ENCODE measurements at places on chromosomes 5 and 9.

GRCh38 chr9:137247916-137248175 is 3.2 kb upstream of the STPG3 start:
- DNase-seq = no peak

GRCh38 chr5:102270036-102270435 is 26.0 kb downstream of the SLCO4C1 start:
- no peak for DNase-seq

- peak; percentile 48 for DNase-seq
Observed at GRCh38 chr9:105245029-105245890, 809 bp downstream of the SLC44A1 start.

DNA sequence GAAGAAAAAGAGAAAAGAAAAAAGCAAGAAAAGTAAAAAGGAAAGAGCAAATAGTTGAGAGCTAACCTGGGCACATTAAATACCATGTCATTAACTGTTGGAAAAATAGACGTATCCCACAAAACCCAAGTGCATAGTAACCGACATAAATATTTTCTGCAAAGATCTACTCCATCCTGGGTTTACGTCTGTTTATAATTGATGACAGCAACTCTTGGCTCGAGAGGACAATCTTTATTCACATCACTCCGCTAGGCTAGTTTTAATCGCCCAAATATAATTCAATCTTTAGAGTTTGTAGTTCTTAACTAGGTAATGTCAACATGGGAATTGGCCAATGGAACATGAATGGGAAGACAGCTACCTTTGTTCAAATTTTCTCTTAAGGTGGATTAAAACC is 321.7 kb upstream of the TNC start:
- no peak for DNase-seq

GRCh38 chr9:111482694-111483438 is 1.3 kb downstream of the ECPAS start:
- peak; percentile 62 for DNase-seq

DNA sequence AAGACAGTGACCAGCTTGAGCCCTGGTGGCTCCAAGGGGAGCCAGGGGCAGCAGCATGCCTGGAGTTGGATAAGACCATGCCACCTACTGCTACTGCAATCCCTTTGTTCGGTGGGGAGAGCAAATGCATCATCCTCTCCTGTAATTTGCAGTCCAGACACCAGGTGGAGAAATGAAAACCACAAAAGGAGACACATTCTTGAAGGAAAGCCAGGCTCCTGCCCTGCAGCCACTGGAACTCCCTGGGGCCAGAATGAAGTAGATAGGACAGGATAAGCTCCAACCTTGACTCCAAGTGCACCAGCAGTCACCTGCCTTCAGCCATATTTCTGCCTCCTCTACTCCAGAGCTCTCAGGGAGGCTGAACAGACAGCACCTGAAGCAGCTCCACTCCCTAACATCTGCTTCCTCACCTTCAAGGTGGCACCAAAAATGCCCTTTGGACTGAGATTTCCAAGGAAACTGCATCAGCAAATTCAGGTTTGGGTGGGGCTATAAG is 65.1 kb upstream of the IQGAP2 start:
- DNase-seq = peak; percentile 61

- no peak for DNase-seq
Observed at GRCh38 chr9:38526591-38526990, 93.8 kb downstream of the ANKRD18A start.

DNA sequence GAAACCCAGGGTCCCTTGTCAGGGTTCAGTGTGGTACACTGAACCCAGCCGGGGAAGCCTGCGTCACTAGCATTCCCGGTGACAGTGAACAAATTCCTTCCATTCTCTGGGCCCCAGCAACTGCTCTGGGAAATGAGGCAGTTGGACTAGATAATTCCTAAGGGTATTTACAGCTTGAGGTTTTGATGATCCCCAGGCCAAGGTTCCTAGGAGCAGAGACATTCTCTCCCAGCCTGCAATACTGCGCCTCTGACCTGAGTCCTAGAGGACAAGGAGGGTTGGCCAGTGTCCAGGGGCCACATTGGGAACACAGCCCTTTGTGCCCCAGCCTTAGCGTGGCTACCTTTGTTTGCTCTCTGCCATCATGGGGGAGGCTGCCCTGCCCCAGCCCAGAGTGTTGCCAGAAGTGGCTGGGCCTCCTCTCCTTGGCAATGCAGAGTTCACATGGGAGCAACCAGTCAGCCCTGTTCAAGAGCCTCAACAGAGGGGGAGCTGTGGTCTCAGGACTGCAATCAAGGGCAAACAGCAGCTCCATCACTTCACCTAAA is 178.2 kb downstream of the SEC61B start:
- DNase-seq = no peak

GRCh38 chr5:169350016-169350415 is 49.1 kb upstream of the SLIT3 start:
- DNase-seq = no peak

DNA sequence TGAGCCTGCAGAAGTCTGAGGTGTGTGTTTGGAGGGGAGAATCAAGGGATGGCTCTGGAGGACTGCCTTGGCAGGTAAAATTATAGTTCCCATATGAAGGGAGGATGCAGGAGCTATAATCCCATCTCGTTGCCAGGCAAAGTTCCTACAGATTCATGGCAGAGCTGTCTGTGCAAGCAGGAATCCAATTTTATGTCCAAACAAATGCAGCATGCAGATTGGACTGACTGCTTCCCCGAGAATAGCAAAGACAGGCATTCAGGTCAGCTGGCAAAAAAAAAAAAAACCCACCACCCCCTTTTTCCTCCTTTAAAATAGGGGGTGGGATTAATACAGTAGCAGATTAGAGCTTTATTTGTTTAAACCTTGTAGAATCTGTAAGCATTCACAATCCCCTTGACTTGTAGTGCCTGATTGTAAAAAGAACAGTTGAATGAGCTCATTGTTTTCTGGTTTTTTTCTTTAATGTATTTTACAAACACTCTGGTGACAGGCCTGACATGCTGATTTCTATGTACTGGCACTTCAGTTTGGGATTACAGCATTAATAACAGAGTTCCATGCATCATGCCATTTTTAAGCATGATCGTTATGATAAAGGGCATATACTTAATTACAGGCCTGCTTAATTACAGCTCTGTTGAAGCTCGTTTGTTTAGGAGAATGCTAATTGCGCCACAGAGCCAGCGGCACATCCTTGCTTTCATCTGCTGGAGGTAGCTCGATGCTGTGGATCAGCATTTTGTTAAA is 141.4 kb upstream of the LMX1B start:
- no peak for DNase-seq

DNA sequence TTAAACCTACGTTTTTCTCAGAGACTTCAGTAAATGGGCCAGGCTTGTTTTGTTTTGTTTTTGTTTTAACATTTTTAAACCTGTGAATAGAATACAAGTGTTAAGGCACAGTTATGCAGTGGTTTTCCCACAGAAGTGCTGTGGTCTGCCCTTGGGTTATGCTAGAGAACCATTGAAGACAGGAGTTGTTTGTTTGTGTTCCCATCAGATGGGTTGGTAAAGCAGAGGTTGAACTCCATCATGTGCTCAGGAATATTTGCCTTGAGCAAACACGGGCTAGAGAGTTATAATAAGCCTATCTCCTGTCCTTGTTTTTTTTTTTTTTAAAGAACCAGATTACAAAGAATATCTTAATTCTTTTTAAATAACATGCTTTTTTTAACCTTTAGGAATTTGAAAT is 28.5 kb downstream of the RHOBTB3 start:
- DNase-seq = no peak

- DNase-seq = no peak
Observed at GRCh38 chr5:107529618-107530017, 141.1 kb downstream of the EFNA5 start.

GRCh38 chr5:135534609-135535419 is 950 bp downstream of the NEUROG1 start:
- DNase-seq = no peak

- DNase-seq = no peak
Observed at GRCh38 chr9:1794547-1795270, 220.4 kb upstream of the SMARCA2 start.

DNA sequence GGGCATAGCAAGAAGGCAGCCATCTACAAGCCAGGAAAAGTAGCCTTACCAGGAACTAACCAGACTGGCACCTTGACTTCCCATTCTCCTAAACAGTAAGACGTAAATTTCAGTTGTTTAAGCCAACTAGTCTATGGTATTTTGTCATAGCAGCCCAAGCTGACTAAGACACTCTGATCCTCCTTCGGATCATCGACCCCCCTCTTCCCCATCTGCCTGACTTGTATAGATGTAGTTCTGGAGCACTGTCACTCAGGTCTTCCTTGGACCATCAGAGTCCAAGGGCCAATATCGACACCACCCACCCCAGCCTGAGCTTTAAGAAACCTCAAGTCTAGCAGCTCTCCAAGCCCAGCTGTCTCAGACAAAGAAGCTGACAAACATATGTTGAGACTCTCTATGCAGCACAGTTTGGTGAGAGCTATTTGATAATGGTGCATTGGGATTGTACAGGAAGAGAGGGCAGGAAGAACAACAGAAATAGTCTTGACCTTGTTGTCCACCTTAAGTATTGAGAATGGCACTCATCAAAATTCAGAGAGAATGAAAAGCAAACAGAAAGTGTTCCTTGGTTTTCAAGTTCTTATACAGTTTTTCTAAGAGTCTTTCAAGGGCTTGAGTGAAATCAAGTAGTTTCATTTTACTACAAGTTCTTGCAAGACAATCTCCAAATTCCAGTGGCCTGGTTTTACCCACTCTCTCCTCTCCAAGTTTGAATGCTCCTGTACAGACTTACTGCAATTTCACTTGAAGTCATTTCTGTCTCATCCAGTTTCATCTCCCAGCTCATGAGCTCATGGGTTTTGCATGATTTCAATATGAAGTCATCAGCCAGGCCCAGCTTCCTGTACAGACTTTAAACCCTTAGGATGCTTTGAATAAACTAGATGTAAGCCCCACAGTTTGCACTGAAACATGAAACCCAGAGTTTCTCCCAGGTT is 122.3 kb upstream of the RAI14 start:
- DNase-seq = no peak

DNA sequence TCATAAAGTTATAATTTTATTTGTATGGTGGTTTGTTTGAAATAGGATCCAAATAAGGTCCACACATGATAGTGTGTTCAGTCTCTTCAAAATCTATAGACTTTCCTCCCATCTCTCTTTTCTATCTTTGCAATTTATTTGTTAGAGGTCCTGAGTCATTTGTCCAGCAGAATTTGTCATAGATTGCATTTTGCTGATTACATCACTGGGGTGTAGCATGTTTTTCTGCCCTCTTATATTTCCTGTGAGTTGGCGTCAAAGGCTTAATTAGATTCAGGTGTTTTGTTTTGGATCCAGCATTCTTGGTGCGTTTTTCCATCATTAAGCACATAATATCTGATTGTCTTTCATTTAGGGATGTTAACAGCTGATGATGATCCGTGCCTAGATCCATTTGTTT is 15.0 kb downstream of the CYFIP2 start:
- DNase-seq = no peak

GRCh38 chr5:57791875-57792274 is 309.3 kb upstream of the ACTBL2 start:
- DNase-seq = no peak

DNA sequence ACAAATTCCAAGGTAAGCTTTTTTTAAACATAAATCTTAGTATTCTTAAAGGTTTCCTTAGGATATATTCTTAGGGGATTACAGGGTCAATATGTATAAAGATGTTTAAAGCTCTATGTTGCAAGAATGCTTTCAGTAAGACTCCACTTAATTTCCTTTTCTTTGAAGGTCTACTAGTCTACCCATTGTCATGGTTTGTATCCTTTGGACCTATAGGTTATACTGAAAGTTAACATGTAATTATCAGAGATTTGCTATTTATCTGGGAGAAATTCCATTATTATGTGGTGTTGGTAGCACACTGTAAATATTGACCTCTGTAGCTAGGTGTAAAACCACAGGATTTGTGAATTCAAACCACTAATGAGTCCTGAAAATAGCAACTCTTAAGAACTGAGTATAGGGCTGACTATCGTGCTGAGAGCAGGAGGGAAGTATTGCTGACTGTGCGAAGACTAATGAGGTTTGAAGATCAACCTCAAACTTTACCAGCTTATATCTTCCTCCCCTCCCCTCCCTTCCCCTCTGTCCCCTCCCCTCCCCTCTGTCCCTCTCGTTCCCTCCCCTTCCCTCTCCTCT is 85.6 kb downstream of the GADD45G start:
- DNase-seq = no peak

DNA sequence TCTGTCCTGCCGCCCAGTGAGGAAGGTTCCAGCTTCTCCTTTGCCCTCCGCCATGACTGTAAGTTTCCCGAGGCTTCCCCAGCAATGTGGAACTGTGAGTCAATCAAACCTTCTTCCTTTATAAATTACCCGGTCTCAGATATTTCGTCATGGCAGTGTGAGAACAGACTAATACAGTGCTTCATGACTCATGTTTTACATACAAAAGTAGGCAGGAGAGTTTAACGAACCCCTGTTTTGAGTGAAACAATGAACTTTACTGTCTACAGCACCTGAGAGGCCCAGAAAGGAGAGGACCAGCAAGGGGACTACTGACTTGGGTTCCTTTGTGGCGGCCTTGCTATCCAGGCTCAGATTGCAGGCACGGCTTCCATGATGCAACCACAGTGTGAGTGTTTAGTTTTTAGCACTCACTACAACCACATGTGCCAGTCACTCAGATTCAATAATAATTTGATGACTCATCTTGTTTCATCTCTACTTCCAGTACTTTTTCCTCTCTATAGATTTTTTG is 139.1 kb upstream of the CLINT1 start:
- no peak for DNase-seq

DNA sequence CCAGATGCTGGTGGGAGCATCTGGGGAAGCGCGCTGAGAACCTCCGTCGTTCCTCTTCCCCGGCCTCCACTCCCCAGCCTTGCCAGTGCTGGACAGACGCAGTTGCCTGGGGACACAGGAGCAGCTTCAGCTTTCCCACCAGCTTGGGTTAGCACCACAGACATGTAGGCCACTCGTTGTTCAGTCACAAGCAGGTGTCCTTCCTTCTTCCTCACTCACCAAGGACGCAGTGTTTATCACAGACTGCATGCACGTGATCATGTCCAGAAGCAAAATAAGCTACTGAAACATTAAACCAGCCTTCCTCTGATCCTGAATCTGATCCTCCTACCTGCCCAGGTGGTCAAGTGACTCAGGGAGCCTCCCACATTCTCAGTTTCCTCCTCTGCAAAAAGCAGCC is 232.9 kb downstream of the SYK start:
- no peak for DNase-seq

DNA sequence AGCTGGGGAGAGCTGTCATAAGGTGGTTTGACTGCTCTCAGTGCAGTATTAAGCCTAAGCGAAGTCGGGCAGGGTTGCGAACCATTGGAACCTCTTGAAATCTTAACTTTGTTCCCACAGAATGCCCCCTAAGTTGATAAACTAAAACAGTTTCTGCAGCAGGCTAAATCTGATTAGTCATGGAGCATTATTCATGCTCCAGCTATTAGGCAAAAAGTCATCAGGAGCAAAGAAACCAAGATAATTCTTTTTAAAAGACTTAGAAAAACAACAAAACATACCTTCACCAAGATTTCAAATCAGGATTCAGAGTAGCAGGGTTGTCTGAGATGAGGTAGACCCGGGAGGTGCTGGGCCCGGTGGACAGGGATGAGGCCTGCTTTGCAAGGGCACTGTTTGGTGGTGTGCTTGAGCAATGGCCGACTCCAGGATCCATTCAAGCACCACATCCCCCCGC is 69.9 kb upstream of the PLPP1 start:
- no peak for DNase-seq

- DNase-seq = no peak
Observed at GRCh38 chr5:141514330-141515133, 25.7 kb downstream of the PCDHGC5 start.

GRCh38 chr9:69816735-69817134 is 3.9 kb upstream of the CFAP95 start:
- DNase-seq = no peak

Data from CD4-positive, alpha-beta T cell treated with Interleukin-6 for 4 hours (primary cell).